Temporal lobe (tissue), 4 donors: ENCODE measurements at places on chromosomes 3 and 15. TPM values are rescaled to one million over a fixed set of nuclear protein-coding genes. Genes with fewer than 3 reads are reported as not detected.

CASR gene
- total RNA-seq, result not detected

ZNF717 gene
- 14.8 TPM for total RNA-seq

KY gene
- 0.74 TPM for total RNA-seq

HTR3E gene
- total RNA-seq, result not detected

NLGN1 gene
- 61.0 TPM for total RNA-seq

ARIH2 gene
- 63.7 TPM for total RNA-seq

ATP13A4 gene
- total RNA-seq, result 15.7 TPM

WDR93 gene
- total RNA-seq, result 0.25 TPM
